HFFc6 (cell line): ENCODE measurements at places on chromosomes 6 and 20. TPM values are rescaled to one million over a fixed set of nuclear protein-coding genes. Genes with fewer than 3 reads are reported as not detected.

DNA sequence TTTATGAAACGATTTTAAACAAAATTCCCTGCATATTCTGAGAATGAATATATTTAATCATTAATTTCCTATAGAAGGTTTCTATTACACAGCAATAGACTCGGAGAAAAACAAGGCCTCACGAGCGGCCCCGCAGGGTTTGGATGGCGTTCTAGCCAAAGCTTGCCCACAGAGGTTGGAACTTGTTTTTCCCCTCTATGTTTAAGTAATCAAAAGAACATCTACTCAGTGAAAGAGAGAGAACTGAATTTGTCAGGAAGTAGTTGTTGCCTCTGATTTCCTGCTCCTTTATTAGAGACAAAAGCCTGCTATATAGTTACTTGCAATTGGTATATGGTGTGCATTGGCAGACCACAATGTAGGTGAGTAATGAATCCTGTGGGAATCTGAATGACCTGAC, 82.1 kb upstream of the HEY2 start:
- H3K4me1 ChIP-seq, result no peaks in the 10 kb centered on the region
- no peaks in the 10 kb centered on the region for H3K36me3 ChIP-seq
- H3K27me3 ChIP-seq, result no peaks in the 10 kb centered on the region
- H3K4me3 ChIP-seq, result no peak overlapping the region
- no peak overlapping the region for H3K27ac ChIP-seq

DNA sequence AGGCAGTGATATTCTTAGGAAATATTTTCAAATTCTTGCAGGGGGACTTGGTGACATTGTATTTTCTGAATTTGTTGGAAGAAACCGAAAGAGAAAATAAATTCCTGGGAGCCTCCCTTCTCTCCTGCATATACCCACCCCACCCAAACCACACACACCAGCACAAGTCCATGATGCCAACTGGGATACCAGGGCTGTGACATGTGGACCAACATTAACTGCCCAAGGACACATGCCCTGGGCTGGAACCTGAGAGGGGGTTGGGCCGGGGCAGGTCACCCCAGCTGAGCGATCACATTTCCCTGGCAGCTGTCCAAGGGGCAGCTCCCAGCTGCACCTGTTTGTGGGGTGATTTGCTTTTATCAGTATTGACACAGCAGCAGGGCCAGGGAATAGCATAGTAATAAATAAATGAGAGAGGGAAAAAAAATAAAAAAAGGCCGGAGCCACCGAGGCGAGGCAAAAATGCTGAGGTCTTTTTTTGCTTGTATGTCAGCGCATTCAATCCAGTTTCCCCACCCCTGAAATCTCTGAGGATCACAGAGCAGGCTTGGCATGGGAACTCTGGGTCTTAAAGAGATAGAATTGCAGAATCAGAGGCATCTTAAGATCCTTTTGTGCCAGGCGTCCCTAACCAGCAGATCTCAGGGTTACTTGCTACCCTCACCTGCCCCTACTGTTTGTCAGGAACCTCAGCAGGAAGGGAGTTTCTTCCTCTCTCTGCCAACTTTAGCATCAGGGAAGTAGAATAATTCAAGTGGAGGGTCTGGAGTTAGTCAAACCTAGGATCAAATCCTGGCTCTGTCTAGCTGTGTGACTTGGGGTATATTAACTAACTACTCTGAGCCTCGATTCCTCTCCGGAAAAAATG, 66.5 kb upstream of the PIM1 start:
- H3K27ac ChIP-seq, result peak overlapping the region; percentile 87
- peak overlapping the region; percentile 84 for H3K4me3 ChIP-seq
- peaks cover 7% of the 10 kb centered on the region for H3K27me3 ChIP-seq

DNA sequence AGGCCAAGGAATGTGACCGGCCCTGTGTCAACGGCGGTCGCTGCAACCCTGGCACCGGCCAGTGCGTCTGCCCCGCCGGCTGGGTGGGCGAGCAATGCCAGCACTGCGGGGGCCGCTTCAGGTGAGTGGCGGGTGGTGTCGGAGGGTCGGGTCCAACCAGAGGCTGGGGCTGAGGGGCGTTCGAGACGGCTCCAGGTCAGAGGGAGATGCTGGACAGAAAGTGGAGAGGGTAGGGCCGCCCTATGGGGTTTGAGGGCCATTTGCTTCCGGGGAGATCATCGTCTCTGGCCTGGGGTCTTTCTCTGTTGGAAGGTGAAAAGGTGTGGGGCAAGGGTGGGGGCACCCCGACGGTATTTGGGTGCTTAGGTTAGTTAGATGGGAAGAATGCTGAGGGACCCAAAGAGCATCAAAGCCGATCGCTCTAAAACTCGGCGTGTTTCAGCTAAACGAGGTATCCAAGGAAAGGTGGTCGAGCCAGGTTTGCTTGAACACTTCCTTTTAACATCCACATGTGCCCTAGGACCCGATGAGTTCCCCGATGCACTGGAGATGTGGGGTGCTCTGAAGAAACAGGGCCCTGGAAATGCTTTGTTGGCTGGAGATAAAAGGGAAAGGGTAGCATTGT, 691 bp downstream of the ATRN start:
- H3K4me3 ChIP-seq, result peak overlapping the region; percentile 91
- peaks cover 3% of the 10 kb centered on the region for H3K27me3 ChIP-seq
- no peak for DNase-seq
- peaks cover 26% of the 10 kb centered on the region for H3K4me1 ChIP-seq

GRCh38 chr6:69729870-69730449, 66.8 kb downstream of the LMBRD1 start:
- no peak overlapping the region for H3K27ac ChIP-seq
- H3K4me3 ChIP-seq, result no peak overlapping the region
- DNase-seq, result no peak
- peaks cover 9% of the 10 kb centered on the region for H3K36me3 ChIP-seq
- no peaks in the 10 kb centered on the region for H3K27me3 ChIP-seq
- no peaks in the 10 kb centered on the region for H3K4me1 ChIP-seq

- no peaks in the 10 kb centered on the region for H3K36me3 ChIP-seq
- no peak for DNase-seq
- H3K4me1 ChIP-seq, result peaks cover 68% of the 10 kb centered on the region
- no peak overlapping the region for H3K27ac ChIP-seq
These were observed 38.0 kb downstream of the CDYL start for GRCh38 chr6:4814212-4814611.

GRCh38 chr6:122790028-122790422, 967 bp downstream of the SMPDL3A start:
- no peak for DNase-seq
- H3K27me3 ChIP-seq, result no peaks in the 10 kb centered on the region; the same call in 1 of the 2 replicates
- peak overlapping the region; percentile 85 for H3K27ac ChIP-seq
- peaks cover 42% of the 10 kb centered on the region for H3K4me1 ChIP-seq
- H3K4me3 ChIP-seq, result peak overlapping the region; percentile 94

DNA sequence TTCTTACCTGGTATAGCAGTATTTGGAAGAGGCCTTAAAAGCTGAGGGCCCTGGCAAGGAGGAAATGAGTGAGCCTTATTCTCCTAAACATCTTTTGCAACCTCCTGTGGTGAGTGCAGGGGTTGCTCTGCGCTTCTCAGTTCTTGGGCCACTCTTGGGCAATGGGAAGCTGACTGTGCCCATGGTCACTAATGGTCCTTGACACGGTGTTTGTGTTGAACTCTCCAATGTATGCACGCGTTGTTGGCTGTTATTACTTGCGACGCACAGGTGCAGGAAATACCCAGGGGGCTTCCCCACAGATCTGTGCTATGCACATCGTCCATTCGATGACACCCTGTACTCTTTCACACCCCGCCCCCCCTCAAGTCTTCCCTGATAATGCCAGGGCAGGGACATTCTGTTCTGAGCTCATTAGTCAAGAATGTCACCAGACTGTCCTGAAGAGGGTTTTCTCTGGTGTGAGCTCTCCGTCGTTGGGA, 79.7 kb downstream of the EDN1 start:
- H3K4me3 ChIP-seq, result no peak overlapping the region
- H3K36me3 ChIP-seq, result no peaks in the 10 kb centered on the region
- no peak for DNase-seq
- no peak overlapping the region for H3K27ac ChIP-seq
- peaks cover 12% of the 10 kb centered on the region for H3K4me1 ChIP-seq

GRCh38 chr6:33702345-33702977, 9.0 kb downstream of the UQCC2 start:
- peaks cover 38% of the 10 kb centered on the region for H3K4me1 ChIP-seq
- H3K4me3 ChIP-seq, result no peak overlapping the region
- peak; percentile 66 for DNase-seq
- H3K36me3 ChIP-seq, result peaks cover 4% of the 10 kb centered on the region; the same call in 1 of the 2 replicates
- no peaks in the 10 kb centered on the region; the same call in 1 of the 2 replicates for H3K27me3 ChIP-seq
- H3K27ac ChIP-seq, result peak overlapping the region; percentile 57

- H3K27ac ChIP-seq, result no peak overlapping the region
- H3K27me3 ChIP-seq, result peaks cover 65% of the 10 kb centered on the region
- H3K36me3 ChIP-seq, result no peaks in the 10 kb centered on the region
- DNase-seq, result no peak
These were observed 131.8 kb upstream of the MLN start for GRCh38 chr6:33935439-33936080.

OPRM1 gene
- not detected in 3 replicates for total RNA-seq

RAET1G gene
- 0.80 and 0.86 TPM in 2 replicates for total RNA-seq

ID4 gene
- total RNA-seq, result 7.9 and 11.9 TPM in 2 replicates

RBM12 gene
- 67.8 to 75.2 TPM (median 74.7 TPM) in 3 replicates for total RNA-seq
